ENCODE measurements at places on chromosomes 2 and 18.

GRCh38 chr2:190879474-190880377 is 895 bp upstream of the GLS start:
- no peak for DNase-seq

DNA sequence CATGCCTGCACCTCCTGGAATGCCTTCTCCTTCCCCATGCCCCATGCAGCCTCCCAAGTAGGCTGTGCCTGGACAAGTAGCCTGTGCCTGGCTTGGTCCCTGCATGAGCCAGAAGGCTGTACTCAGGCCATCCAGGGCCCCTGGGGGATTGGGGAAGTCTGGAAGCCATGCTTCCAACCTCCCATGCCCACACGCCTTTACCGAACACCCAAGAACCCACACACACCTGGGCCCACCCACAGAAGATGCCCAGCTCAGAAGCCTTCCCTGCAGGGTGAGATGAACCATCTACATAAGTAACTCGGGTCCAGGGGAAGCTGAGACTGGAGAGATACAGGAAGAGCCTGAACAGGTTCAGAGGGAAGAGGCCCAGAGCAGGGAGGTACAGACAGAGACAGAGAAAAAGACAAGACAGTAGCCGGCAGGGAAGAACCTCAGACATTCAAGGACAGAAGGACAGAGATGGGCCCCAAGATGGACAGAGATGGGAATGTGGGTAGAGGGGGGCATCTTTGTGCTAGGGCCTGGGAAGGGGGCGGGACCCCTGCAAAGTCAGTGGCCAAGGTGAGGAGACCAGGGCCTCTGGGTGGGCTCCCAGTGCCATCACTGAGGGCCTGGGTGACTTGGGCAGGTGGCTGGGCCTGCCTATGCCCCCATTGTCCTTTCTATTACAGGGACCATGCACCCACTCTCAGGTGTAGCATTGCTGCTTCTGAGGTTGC is 4.3 kb downstream of the BIN1 start:
- DNase-seq = no peak

GRCh38 chr2:170249761-170250160 is 71.8 kb downstream of the MYO3B start:
- no peak for DNase-seq

GRCh38 chr2:47336259-47337238 is 66.4 kb upstream of the MSH2 start:
- no peak for DNase-seq

Measured in amniotic stem cell (primary cell).